Large intestine (tissue), 12 donors: ENCODE measurements at places on chromosomes 4 and X. TPM values are rescaled to one million over a fixed set of nuclear protein-coding genes. Genes with fewer than 3 reads are reported as not detected.

- DNase-seq, result no peak
Measured at GRCh38 chr4:152364883-152365282, 171.0 kb downstream of the FBXW7 start.

DNA sequence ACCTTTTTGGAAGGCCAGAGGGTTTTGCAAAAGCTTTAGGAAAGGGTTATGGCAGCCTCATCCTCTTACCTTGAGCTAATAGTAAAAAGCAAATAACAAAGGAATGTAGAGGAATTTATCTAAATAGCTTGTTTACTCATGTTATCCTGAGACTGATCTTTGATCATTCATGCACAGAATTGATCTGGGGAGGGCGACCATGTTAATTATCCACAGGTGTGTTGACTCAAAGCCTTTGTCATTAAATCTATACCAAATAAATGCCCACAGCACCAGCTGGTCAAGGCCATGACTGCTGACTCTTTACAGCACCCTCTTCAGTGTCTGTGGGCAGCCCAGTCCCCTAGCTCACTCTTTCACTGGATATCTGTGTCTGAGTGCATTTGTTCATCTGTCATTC lies 22.8 kb upstream of the DCLK2 start:
- no peak for DNase-seq

GRCh38 chrX:794311-794710 lies 163.7 kb downstream of the SHOX start:
- DNase-seq, result no peak

The FATE1 gene
- 0.09 TPM for polyA plus RNA-seq

The NKX6-1 gene
- polyA plus RNA-seq, result 0.01 TPM
